Peyer's patch (tissue), 4 donors: ENCODE measurements at places on chromosomes 6 and 20. TPM values are rescaled to one million over a fixed set of nuclear protein-coding genes. Genes with fewer than 3 reads are reported as not detected.

The GLP1R gene
- total RNA-seq, result 0.38 TPM

DNA sequence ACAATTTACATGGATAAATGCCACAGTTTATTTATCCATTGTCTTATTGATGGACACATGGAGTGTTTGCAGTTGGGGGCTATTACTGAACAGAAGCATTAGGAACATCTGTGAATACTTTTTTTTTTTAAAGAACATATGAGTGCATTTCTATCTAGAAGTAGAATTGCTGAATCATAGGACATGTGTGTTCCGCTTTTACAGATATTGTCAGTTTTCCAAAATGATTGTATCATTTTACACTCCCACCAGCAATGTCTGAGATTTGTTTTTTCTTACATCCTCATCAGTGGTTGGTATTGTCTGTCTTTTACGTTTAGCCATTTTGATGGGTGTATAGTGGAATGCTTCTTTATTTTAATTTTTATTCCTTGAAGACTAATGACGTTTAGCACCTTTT is 42.0 kb upstream of the ASIP start:
- no peaks in the 10 kb centered on the region for H3K36me3 ChIP-seq
- no peaks in the 10 kb centered on the region for H3K27me3 ChIP-seq
- no peak overlapping the region for H3K27ac ChIP-seq

DNA sequence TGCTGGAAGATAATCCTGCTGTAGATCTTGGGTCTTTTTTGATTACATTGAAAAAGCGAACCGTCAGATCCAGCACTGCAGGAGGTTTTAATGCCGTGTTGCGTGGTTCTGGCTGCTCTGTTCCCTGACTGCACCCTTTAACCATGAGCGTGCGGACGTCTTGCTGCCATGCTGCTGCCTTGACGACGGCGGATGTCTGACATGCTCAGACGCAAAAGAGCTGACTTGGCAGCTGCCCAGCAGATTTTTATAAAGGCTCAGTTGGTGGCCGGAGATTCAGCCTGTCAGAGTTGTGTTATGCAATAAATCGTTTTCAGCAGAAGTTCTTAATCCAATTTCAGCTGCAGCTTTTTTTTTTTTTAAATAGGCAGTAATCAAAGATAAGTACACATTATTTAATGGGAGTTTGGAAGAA is 119.4 kb downstream of the JARID2 start:
- no peaks in the 10 kb centered on the region for H3K27me3 ChIP-seq
- H3K27ac ChIP-seq, result no peak overlapping the region
- peaks cover 38% of the 10 kb centered on the region for H3K4me1 ChIP-seq
- H3K4me3 ChIP-seq, result no peak overlapping the region

GRCh38 chr6:112234601-112235000 is 19.8 kb downstream of the LAMA4 start:
- H3K4me3 ChIP-seq, result no peak overlapping the region
- H3K27me3 ChIP-seq, result no peaks in the 10 kb centered on the region
- DNase-seq, result no peak
- H3K4me1 ChIP-seq, result no peaks in the 10 kb centered on the region
- H3K27ac ChIP-seq, result peak overlapping the region; percentile 41

The TP53INP2 gene
- total RNA-seq, result 16.5 TPM

DNA sequence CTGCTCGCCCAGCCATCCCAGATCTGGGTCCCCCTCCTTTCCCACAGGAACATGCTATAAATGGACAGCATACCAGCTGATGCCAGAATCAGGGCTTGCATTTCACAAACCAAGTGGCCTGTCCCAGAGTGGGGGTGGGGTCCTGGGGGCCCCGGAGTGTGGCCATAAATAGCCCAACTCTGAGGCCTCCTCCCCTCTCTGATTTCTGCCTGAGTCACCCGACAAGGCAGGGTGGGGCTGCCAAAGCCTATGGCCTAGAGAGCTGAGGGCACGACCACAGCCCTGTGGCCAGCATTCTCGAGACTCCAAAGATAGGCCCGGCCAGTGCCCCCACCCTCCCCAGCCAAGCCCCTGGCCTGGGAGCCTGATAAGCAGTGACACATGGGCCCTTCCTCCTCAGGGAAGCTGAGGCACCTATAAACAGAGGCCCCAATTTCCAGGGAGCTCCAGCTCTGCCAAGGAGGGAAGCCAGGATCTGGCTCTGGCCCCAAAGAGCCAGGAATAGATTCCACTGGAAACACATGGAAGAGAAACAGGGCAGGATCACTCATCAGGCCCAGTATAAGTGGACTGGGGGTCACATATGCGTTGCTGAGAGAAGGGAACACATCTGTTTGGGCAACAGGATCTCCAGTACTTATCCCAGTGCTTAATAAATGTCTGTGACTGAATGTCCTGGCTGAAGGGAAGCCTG is 20.3 kb downstream of the SNTA1 start:
- no peak for DNase-seq
- no peaks in the 10 kb centered on the region for H3K4me1 ChIP-seq

GRCh38 chr6:109303164-109303563 is 79.1 kb downstream of the CD164 start:
- no peaks in the 10 kb centered on the region for H3K4me1 ChIP-seq
- no peaks in the 10 kb centered on the region for H3K36me3 ChIP-seq
- H3K27ac ChIP-seq, result no peak overlapping the region
- no peaks in the 10 kb centered on the region for H3K27me3 ChIP-seq
- H3K4me3 ChIP-seq, result no peak overlapping the region

GRCh38 chr6:162612613-162613012 is 115.0 kb downstream of the PRKN start:
- no peak overlapping the region for H3K27ac ChIP-seq
- H3K36me3 ChIP-seq, result no peaks in the 10 kb centered on the region
- no peaks in the 10 kb centered on the region for H3K27me3 ChIP-seq
- H3K4me1 ChIP-seq, result no peaks in the 10 kb centered on the region
- no peak for DNase-seq

GRCh38 chr20:277496-277781 is 13.1 kb downstream of the C20orf96 start:
- H3K27ac ChIP-seq, result no peak overlapping the region
- no peaks in the 10 kb centered on the region for H3K36me3 ChIP-seq
- H3K27me3 ChIP-seq, result no peaks in the 10 kb centered on the region
- DNase-seq, result no peak
- H3K4me1 ChIP-seq, result no peaks in the 10 kb centered on the region

The PSORS1C1 gene
- total RNA-seq, result 6.5 TPM

The ERVFRD-1 gene
- not detected for total RNA-seq

DNA sequence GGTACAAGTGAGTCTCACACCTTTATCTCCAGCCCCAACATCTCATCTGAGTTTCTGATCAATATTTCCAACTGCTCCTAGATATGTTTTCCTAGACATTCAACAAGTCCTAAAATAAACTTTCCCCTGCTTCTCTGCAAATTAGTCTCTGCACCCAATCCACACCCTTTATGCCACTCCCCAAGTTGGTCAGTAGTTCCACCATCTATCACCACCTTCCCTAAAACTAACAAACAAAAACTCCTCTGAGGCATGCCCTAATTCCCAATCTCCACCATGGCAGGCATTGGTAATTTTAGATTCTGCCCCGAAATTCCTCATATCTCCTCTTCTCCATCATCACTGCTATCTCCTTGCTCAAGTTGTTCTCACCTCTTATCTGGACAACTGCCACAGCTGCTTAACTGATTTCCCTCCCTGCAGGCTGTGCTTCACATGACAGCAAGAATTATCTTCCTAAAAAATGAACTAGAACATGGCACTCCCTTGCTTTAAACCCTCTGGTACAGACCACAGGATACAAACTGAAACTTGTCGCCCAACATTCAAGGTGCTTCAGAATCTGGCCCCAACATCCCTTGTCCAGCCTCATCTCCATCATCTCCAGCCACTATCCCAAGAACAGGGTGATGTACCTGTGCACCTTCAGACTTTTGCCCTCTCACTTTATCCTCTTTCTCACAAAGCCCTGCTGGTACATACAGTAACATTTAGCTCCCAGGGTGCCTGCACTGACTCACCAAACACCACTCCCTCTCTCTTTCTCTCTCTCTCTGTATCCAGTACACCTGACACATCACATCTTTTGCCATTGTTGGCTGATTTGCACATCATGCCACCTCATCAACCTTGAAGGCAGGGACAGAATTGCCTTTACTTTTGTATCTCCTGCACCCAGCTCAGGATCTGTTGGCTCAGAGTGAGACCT is 55.5 kb downstream of the ZHX3 start:
- no peaks in the 10 kb centered on the region for H3K36me3 ChIP-seq
- DNase-seq, result no peak
- H3K4me1 ChIP-seq, result no peaks in the 10 kb centered on the region
- H3K27ac ChIP-seq, result no peak overlapping the region
- no peaks in the 10 kb centered on the region for H3K27me3 ChIP-seq

DNA sequence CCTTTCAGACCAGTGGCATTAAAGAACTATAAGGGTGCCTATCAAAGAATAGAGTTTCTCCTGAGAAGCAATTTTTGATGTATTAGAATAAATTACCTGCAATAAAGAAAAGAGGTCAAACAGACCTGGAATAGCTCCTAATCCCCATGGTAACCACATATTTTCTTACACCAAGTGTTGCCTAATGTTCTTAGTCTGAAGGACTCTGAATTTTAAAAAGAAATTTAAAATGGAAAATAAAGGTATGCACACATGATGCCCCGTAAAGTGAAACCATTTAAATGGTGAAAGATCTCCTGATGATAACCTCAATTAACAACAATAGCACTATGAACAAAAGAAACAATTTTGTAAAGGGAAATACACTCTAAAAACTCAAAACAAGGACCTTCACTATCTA is 55.1 kb upstream of the LOC128125822 start:
- no peaks in the 10 kb centered on the region for H3K36me3 ChIP-seq
- DNase-seq, result no peak
- no peak overlapping the region for H3K27ac ChIP-seq
- H3K4me1 ChIP-seq, result no peaks in the 10 kb centered on the region

- no peaks in the 10 kb centered on the region for H3K4me1 ChIP-seq
- no peaks in the 10 kb centered on the region for H3K27me3 ChIP-seq
- no peaks in the 10 kb centered on the region for H3K36me3 ChIP-seq
- H3K27ac ChIP-seq, result no peak overlapping the region
- DNase-seq, result no peak
Observed at GRCh38 chr6:111147440-111147839, 60.1 kb downstream of the SLC16A10 start.
